ENCODE measurements at places on chromosomes 4 and X. TPM values are rescaled to one million over a fixed set of nuclear protein-coding genes. Genes with fewer than 3 reads are reported as not detected.
A peak's percentile ranks its signal among the peaks of the same experiment; 100 is the strongest.

Gene RGN
- not detected for total RNA-seq

Gene TNMD
- not detected for total RNA-seq

Gene SLC9B1
- 3.7 TPM for total RNA-seq

Gene MAP3K15
- 1.0 TPM for total RNA-seq

Gene SOX3
- total RNA-seq, result not detected

Gene CT45A9
- not detected for total RNA-seq

Gene SETD7
- total RNA-seq, result 12.5 TPM

Gene FAM241A
- 3.5 TPM for total RNA-seq

DNA sequence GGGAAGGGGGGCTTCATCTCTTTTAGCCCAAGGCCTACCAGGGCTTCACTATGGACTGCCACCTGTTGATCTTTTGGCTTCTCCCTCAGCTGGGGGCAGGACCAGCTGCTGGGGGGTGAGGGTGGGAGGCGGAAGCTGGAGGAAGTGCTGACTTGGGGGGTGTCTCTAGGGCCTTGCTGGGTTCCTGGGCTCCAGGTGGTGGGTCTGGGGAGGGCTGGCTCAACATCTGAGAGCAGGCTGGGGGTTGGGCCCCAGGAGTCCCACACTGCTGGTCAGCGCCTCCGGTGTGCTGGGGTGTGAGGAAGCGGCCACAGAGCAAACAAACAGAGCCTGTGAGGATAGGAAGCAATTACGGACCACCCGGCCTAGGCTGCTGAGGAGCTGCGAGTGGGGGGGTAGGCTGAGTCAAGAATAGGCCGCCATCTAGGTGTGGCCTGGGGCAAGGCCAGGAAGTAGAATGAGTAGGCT is 85.7 kb downstream of the EFNB1 start:
- no peak for DNase-seq

GRCh38 chr4:153189016-153189801 is 15.0 kb upstream of the TRIM2 start:
- no peak for DNase-seq

DNA sequence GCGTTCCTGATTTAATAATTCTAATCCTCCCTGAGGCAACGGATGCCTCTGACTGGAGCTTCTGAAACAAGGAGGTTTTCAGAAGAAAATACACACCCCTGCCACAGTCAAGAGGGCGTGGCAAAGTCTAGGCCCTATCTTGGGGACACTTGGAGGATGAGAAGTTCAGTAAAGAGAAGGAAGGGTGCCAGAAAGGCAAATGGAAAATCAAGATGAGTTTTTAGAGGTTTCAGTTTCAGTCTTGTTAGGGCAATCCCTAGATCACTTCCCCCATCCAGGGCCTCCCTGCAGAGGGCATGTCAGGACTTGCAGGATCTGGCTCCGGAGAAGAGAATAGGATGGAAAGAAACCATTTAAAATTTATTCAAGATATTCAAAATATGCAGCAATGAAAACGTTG is 28.5 kb upstream of the FGF2 start:
- no peak for DNase-seq

DNA sequence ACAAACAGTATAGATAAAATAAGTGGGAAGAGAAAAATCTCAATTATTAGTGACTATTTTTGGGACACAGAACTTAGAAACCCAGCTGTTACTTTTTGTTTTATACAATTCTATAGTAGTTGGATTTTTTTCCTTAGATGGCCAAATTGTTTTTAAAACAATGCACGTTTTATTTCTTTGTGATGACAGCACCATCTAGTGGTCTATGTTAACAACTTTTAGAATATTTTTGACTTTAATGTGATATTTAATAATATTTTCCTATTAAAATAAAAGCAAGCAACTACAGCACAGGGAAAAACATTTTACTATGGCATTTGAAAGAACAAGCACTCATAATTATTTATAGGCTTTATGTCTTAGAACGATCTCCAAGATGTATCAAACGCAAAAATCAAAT is 5.6 kb upstream of the SMIM31 start:
- no peak for DNase-seq

- no peak for DNase-seq
These were observed 66.7 kb downstream of the DGKK start for GRCh38 chrX:50403903-50404302.

- peak; percentile 79 for DNase-seq
These were observed 32.3 kb upstream of the IRF2 start for GRCh38 chr4:184506527-184507121.

DNA sequence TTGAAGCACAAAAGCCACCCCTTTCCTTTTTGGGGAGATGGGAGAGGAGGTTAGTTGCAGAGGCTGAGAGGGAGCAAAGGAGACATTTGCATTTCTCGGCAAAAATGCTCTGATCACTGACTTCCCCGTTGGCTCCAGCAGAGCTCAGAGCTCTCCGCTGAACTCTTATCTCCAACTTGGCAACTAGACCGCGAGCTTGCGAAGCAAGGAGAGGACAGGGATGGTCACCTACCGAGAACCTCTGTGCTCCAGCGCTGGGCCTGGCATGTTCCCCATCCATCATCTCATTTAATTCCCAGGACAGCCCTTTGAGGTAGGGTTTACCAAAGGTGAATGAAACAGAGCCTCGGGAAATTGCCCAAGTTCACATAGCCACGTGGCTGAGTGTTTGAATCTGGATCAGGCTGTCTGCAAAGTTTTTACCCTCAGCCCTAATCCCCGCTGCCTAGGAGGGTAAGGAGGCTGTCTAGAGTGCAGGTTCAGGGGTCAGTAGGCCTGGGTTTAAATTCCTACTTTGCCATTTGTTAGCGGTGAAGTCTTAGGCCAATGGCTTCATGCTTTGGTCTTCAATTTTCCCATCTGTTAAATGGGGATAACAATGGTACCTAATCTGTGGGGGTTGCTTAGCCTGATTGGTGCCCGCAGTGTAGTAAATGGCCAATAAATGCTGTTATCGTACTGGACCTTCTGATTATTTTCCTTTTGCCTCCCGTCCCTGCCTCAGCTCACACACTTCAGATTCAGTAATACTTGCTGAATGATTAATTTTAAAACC is 3.8 kb upstream of the CITED1 start:
- no peak for DNase-seq

- DNase-seq, result no peak
These were observed 128.2 kb downstream of the ASMT start for GRCh38 chrX:1743105-1743504.

DNA sequence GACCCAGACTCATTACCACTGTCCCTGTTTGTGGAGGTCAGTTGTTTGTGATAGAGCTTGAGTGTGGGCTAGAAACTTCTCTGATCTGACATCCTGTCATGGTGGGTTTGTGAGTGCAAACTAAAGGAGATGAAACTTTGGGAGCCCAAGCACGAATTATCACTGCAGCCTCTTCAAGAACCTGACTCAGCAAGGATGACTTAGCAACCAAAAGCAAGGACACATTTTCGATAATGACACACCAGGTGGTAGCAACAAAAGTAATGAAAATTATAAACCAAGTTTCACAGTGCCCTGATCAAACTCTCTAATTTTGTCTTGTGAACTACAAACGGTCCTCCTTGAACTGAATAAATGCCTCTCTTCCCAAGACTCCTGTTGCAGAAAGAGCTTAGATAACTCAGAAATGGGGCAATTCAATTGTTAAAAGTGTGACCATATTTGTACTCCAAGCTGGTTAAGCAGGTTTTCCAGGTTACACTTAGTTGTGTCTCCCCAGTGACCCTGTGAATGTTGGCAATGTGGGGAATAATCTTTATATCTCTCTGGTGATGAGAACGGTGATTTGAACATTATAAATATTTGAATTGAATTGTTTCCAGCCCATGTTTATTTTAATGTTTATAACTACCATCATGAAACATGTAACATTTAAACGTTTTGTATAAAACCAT is 52.6 kb upstream of the ATP8A1 start:
- no peak for DNase-seq

- no peak for DNase-seq
These were observed 53.9 kb downstream of the PROM1 start for GRCh38 chr4:16029886-16030285.

GRCh38 chr4:165398570-165398969 is 19.8 kb downstream of the CPE start:
- DNase-seq, result no peak

GRCh38 chr4:153790962-153791551 is 2.2 kb upstream of the SFRP2 start:
- peak; percentile 71 for DNase-seq

GRCh38 chr4:22574880-22575279 is 59.0 kb upstream of the ADGRA3 start:
- no peak for DNase-seq

- DNase-seq, result peak; percentile 11
These were observed 23.3 kb downstream of the SPARCL1 start for GRCh38 chr4:87505862-87506261.

DNA sequence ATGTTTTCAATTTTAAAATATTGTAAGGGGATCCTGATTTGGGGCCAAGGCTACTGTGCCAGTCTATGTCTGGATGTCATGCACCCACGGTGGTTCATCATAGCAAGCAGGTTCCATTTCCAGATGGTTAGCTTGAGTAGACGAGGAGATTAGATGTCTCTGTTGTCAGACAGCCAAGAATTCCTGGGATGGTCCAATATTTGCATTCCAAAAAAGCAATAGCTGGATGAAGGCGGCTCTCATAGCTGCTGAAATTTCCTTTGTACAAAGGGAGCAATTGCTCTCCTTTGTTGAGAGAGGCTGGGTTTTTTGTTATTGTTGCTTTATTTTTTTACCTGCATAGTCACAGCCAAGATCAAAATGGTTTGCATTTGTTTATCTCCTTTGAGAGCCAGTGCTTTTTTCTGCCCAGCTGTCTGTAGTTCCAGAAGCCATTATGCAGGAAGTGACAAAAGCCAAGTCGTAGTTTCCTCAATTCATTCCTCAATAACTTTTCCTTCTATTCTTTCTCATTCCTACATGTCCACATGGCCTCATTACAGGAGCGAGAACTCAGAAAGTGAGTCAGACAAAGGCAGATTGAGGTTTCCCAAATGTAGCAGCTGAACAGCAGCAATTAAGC is 107.9 kb downstream of the MMRN1 start:
- no peak for DNase-seq

DNA sequence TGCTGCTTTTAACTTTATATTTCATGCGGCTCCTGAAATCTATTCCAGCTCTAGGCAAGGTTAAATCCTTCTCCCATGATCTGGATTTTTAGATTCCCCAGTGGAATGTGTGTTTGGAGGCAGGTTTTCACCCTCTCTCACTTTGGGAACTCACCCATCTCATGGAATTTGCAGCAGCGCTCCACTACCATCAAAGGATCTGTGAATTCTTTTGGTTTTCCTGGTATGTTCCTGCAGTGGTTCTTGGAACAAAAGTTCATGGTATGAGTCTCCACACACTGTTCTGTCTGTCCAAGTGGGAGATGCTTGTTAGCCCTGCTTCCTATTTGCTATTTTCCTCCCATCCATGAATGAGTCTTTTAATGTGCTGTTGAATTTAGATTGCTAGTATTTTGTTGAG is 14.0 kb downstream of the APOOL start:
- no peak for DNase-seq

Measured in activated CD4-positive, alpha-beta T cell treated with anti-CD3 and anti-CD28 coated beads for 36 hours (primary cell).